ENCODE measurements at places on chromosomes 5 and 9.

GRCh38 chr9:68705531-68706362 lies 707 bp downstream of the PIP5K1B start:
- DNase-seq, result no peak

DNA sequence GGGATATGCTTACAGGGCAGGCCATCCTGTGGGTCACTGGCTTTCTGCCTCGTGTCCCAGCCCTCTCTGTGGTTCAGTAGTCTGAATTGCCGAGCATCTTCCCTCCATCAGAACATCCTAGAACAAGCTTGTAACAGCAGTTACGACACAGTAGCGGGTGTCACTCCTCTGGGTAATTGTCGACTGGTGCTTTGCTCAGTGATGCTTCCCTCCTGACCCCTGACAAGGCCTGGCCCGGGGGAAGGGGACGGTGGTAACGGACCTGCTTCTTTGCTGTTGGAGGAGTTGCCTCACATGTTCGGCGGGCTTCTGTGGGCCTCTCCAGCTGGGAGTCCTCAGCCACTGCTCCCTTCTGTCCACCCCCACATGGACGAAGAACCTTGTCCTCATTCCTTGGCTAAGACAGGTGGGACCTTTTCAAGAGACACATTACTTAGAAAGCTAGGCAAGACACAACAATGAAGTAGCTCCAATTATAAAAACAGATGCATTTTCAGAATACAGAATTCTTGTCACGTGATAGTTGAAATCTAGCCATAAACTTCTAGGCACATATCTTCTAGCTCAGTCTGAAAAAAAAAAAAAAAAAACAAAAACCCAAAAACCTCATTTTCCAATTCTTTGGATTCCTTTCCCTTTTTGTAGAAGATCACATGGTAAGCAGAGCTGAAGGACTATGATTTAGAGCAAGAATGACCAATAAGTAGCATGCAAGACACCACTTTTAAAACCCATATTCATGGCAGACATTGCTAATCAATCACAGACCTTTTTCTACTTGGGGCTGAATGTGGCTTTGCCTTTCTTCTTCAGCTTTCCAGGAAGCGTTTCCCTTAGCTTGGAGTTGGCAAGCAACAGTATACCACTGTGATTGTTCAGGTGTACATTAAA lies 25.0 kb downstream of the HMCN2 start:
- no peak for DNase-seq

DNA sequence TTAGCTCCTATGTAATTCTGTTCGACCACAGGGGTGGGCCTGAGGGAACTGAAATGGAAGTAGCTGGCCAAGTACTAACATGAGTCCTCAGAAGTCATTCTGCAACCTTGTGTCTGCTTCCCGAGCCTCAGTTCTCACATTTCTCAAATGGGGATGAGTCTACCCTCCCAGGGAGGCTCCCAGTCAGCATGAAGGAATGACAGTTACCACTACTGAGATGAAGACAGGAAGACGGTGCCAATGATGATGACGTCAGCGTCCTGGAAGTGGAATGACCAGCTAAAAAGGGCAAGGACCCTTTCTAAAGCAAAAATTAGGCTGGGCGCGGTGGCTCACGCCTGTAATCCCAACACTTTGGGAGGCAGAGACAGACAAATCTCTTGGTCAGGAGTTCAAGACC lies 6.8 kb downstream of the PIP5KL1 start:
- DNase-seq, result no peak

- DNase-seq, result no peak
These were observed 132.6 kb upstream of the PDE4D start for GRCh38 chr5:60026161-60026560.

- no peak for DNase-seq
These were observed 23.6 kb downstream of the SCAI start for GRCh38 chr9:125119643-125120286.

DNA sequence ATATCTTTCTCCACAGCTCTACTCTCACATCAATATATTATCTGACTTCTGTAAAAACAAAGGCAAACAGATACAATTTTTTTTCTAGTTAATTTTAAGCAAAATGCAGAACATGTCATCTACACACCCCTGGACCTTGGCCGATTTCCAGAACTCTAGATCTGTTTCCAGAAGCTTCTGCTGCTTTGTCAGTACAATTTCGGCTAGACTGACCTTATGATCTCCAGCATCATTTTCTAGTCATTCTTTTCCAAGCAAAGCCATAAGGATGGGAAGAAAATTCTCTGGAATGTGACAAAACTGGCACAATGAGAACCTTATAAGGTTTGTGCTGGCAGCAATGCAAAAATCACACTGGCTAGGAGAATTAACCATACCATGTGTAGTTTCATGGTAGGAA lies 132.8 kb upstream of the MPDZ start:
- no peak for DNase-seq

GRCh38 chr5:159157552-159157951 lies 51.8 kb downstream of the RNF145 start:
- no peak for DNase-seq
